ENCODE measurements at places on chromosomes 5 and 9.

DNA sequence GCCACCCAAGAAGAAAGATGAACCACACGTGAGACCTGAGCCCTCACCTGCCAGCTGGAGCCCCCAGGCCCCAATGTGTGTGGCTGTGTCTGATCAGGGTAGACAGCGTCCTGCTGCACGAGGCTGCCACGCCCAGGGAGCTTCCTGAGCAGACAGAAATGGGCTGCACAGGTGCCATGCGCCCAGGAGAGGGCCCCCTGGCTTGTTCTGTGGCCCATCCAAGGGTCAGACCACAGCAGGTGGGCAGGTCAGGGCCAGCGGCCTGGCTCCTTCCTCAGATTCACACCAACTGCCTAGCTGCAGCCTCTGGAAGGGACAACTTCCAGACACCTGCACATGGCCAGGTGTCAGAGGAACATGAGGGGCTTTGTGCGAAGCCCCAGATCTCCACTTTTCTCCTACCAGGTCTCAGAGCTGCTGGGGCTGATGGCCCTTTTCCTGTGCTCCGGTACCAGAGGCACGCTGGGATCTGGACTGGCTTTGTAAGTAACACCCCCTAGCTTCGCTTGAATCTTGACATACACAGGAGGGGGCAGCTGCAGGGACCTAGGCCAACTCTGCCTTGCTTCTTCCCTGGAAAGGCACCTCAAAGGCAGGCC, 10.8 kb downstream of the SARDH start:
- no peak for DNase-seq

DNA sequence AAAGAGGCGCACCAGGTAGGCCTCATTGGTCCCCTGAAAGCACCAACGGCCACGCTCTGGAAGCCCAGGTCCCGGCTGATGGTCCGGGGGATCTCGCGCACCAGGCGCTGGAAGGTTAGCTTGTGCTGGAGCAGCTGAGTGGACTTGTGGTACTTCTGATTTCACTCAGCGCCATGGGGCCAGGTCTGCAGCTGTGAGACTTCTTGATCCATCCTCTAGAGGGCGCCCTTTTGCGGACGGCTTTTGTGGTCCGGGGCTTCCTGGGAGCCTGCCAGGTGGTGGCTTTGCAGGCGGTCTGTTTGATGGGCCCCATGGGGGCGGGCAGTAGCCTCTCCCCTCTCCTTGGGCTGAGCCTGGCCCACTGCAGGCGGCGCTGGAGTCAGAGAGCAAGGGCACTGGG, 10.4 kb downstream of the TAF11L12 start:
- no peak for DNase-seq

GRCh38 chr9:91420501-91421127, 3.0 kb downstream of the NFIL3 start:
- no peak for DNase-seq

GRCh38 chr9:26779062-26779461, 113.5 kb downstream of the CAAP1 start:
- DNase-seq: no peak

GRCh38 chr5:105640328-105640727, 2030.4 kb downstream of the EFNA5 start:
- no peak for DNase-seq

DNA sequence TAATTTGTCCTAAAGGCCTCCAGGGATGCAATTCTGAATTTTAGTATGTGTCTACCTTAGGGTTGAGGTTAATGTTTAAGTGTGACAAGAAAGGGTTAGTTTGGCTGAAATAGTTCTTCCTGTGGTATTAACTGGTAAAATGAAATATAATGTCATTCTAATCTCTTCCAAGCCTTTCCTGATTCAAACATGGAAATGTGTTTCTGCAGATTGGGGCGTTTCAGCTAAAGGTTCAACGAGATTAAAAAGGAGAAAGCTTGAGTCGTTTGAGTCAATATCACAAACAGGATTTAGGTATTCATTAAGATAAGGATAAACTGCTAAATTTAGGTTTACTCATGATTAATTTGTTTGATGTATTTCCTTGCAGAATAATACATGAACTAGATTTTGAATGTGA, 34.4 kb upstream of the ALDOB start:
- no peak for DNase-seq

DNA sequence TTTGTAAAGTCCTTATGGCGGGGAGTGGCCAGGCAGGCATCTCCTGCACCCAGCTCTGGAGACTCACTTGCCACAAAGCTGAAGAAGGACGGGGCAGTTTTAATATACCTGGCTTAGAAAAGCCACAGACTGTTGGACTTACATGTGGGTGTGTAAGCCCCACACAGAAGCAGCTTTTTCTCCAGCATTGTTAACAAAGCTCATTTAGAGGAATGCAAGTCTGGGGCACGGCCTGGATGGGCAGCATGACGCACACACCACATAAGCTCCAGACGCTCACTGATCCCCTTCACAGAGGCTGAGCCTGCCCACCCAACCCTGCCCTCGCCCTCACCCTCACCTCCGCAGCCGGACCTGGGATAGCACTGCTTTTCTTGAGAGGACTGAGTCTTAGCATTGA, 58.0 kb upstream of the PDE8B start:
- DNase-seq: no peak

- DNase-seq: no peak
Measured at GRCh38 chr5:93602241-93603077, 19.4 kb downstream of the NR2F1 start.

DNA sequence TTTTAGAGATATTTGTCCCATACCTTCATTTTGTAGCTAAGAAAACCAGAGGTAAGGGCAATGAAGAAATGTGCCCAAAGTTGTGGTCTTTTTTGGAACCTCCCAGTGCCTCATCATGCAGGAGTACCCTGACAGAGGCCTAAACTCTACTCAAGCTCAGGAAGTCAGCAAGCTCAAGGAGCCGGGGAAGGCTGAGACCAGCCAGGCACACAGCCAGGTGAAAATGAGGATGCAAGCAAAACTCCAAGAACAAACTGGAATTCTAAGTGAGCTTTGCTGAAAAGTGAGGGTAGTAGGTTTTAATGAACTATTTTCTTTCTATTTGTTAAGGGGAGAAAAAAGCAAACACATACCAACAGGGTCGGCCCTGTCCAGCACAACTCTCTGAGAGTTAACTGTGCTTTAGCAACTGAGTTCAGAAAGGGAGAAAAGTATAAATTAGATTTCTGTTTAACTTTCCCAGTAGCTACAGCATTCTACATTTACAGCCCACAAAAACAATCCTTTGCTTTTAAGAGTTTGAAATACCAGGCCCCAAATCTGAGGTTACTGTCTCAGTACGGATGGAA, 146.4 kb downstream of the GNAQ start:
- DNase-seq: no peak

- DNase-seq: peak; percentile 22
Measured at GRCh38 chr5:131589510-131590348, 45.3 kb downstream of the RAPGEF6 start.

DNA sequence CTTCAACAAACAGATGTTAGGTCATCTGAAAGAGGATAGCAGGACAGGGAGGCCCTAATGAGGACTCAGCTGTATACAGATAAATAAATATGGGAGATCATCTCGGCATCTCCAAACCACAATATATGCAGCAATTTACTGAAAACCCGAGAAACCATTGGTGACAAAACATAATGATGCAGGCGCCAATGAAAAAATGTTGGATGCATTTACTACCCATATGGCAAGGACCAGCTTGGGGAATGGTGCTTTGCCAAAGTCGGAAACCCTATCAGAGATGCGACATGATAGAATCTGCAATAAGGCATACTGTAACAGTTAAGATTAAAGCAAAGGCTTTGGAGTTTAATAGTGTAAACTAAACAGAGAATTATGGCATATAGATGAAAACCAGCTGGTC, 92.0 kb downstream of the SNCAIP start:
- no peak for DNase-seq

- DNase-seq: no peak
Measured at GRCh38 chr5:113256671-113257452, 177.9 kb downstream of the TSSK1B start.

DNA sequence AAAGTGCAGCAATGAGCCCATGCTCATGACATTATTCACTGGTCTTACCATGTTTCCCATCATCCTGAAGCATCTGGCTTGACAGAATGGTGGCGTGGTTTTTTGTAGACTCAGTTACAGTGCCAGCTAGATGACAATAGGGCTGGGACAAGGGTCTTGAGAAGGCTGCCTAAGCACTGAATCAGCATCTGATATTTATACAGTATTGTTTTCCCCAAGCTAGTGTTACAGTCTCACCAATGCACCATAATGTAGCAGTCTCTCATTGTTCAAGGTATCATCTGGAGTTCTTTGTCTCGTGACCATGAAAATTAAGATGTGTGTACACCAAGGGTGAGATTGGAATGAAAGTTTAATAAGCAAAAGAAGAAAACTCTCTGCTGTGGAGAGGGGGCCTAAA, 19.0 kb upstream of the GGTA1 start:
- no peak for DNase-seq

DNA sequence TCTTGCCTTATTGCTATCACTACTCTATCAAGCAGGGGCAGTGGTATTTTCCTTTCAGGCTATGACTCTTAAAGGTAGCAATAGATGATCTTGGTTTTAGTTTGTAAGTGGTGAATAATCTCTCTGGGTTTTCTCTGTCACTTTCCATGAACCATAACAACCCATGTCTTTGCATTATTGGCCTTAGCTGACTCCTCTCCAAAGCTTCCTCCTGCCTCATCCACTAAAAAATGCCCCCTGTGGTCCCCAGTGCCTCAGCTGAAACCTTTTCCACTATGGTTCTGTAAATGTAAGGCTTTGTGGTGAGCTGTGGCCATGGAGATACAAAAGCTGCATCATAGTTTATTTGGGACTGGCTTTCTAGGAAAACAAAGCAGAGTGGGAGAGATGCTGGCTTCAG, 128.8 kb downstream of the GPBP1 start:
- DNase-seq: no peak

DNA sequence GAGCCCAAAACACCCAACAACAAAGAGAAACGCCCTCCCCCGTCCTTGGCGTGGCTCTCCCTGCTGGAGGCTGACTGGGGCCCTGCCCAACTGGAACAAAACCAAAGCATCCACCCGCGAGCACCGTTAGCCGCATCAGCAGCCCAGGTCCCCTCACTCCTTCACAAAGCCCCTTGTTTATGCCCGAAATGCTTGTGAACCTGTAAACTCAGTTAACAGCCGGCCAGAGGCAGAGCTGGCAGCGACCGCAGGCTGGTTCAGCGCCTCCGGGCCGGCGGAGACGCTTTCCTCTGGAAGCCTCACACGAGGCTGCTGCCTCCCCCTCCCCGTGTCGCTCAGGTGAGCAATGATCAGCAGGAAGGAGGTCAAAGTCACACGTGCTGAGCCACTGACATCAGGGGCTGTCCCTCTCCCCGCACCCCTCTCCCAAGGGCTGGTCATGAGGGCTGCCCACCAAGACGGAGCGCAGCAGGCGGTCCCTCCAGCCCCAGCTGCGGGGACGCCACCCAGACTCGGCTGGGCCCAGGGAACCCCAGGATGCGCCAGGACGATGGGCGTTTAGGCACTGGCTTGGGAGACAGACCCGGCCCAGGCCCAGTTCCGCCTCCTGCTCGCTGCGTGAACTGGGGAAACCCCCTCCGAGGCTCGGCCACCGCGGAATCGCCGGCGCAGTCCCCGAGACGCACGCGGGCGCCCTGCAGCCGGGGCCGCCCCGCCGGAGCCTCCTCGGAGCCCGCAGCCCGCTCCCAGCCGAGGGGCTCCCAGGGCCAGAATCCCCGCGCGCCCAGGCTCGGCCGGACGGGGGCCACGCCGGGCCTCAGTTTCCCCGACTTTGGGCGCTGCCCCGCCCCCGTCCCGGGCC, 563 bp downstream of the SNAPC4 start:
- peak; percentile 47 for DNase-seq

DNA sequence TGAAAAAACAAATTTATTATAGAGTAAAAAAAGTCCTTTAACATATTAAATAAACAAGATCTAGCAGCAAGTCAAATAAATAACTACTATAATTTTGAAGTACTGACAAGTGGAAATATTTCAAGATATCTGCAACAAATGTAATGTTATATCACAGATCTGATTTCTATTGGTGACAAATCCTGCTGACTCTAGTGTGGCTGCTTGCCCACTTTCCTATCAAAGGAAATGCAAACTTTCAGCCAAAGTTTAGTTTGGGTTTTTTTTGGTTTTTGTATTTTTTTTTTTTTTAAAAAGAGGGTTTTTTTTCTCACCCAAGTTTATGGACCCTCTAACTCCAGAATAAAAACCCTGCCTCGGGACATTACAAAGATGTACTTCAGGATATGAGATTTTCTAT, 12.9 kb downstream of the ADRA1B start:
- DNase-seq: no peak

DNA sequence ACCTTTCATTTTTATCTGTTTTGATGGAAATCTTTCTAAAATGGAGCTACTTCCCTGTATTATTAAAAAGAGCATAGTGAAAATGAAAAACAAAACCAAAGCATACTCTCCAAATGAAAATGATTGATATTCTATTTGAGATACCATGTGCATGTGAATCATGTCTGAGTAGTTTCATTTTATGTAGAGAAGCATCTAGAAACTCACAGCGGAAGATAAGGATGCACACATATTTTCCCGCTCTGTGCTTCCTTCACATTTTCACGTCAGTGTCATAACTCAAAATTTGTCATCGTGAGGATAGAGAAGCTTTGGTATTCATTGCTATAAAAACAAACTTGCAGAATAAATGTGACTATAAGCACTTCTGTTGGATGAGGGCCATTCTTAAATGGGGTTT, 34.0 kb upstream of the CLINT1 start:
- DNase-seq: no peak

DNA sequence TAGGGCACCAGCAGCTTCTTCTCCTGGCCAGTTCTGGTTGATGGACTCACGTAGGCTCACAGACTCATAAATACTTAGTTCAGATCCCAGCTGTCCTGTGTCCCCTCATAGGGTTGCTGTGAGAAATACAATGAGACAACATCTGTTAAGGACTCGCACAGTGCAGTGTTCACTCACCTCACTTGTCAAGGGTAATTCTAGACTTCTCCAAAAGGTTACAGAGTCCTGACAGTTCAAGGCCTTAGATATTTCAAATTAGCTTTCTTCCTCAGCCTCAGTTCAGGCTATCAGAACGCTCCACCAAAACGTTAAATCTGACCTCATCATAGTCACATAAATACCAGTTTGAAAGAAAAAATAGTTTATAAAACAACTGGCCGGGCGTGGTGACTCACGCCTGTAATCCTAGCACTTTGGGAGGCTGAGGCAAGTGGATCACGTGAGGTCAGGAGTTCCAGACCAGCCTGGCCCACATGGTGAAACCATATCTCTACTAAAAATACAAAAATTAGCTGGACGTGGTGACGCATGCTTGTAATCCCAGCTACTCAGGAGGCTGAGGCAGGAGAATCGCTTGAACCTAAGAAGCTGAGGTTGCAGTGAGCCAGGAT, 106.3 kb downstream of the UGCG start:
- no peak for DNase-seq

DNA sequence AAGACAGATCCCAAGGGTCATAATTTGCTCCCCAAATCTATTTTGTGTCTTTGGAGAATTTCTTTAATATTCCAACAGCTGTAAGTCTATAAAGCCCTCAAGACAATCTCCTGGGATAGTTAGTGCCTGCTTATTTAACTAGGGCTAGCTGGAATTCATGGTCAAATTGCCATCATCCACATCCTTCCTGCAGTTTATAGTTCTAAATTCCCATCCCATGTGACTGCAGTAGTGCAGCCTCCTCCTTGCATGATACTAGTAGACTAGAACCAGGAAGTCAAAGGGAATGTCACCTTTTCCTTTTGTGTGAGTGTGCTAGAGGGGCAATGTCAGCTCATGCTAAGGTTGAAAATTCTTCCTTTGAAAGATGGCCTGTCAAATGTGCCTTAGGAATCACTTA, 214.8 kb upstream of the PIK3R1 start:
- no peak for DNase-seq

- peak; percentile 70 for DNase-seq
Measured at GRCh38 chr9:38362852-38363588, 29.5 kb upstream of the ALDH1B1 start.
